HS-27A (cell line): ENCODE measurements at places on chromosomes 13 and 19.

- DNase-seq = no peak
Observed at GRCh38 chr13:94966422-94966955, 254.1 kb upstream of the SOX21 start.

DNA sequence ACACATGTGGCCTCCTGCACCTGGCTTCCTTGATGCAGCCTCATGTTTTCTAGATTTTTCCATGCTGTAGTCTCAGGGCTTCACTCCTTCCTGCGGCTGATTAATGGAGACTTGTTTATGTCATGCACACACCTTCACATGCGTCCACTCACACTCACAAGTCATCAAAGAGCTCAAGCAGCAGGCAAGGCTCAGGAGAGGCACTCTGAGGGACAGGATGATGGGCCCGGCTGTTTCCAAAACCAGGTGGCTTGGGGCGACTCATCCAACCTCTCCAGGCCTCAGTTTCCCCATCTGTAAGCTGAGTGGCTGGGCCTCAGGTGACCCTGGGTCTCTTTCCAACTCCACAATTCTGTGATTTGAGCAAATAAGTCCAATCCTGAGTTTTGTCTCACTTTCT is 36.9 kb downstream of the RASA3 start:
- DNase-seq = no peak

GRCh38 chr13:44128552-44129001 is 245.0 kb upstream of the SERP2 start:
- no peak for DNase-seq

DNA sequence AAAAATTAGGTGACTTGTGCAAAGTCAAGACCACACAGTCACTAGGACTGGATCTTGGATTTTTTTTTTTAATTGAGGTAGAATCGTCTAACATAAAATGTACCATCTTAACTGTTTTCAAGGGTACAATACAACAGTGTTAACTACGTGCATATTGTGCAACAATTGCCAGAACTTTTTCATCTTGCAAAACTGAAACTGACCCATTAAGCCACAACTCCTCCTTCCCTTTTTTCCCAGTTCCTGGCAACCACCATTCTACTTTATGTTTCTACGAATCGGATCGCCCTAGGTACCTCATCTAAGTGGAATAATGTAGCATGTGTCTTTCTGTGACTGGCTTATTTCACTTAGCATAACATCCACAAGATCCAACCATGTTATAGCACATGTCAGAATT is 37.5 kb upstream of the POMP start:
- DNase-seq = no peak

- peak; percentile 99 for DNase-seq
Observed at GRCh38 chr19:4791183-4792018, at the start of gene FEM1A. FEM1A (plus strand) TSS chr19:4791734; CDS start chr19:4791855, 121 bp downstream.

DNA sequence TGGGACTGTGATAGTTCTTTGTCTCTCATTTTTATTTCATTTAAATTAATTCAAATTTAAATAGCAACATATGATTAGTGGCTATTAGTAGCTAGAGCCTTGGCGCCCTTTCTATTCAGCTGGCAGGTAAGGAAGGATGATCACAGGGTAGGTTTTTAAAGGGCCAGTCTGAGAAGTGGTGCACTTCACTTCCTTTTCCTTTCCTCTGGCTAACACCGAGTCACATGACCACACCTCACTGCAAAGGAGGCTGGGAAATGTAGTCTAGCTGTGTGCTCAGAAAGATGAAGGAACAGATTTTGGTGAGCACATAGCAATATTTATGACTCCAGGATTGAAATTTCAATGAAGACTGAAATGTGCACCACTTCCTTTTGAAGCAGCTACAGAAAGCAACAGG is 128.7 kb downstream of the TSHZ3 start:
- DNase-seq = no peak

- DNase-seq = no peak
Observed at GRCh38 chr13:95049772-95050171, 251.5 kb downstream of the ABCC4 start.

DNA sequence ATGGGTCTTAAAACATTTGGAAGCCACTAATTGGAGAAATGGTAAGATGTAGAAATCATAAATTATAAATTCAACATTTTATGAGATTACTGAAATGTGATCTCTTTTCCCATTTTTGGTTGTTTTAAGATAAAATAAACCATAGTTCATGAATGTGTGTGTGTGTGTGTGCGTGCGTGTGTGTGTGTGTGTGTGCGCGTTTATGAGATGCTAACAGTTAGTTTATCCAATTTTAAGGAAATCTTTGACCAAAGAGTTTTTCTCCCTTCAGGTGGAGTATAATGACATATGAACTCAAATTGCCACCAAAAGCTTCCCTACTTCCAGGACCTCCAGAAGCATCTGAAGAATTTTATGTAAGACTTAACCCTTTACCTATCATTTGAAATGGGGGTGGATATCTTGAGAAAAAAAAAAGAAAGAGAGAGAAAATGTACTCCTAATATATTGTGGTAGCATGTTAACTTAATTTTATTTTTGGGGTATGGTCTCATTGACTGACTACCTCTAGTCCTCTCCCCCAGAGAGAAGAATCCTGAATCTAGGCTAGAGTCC is 98.1 kb upstream of the AKAP11 start:
- DNase-seq = no peak

DNA sequence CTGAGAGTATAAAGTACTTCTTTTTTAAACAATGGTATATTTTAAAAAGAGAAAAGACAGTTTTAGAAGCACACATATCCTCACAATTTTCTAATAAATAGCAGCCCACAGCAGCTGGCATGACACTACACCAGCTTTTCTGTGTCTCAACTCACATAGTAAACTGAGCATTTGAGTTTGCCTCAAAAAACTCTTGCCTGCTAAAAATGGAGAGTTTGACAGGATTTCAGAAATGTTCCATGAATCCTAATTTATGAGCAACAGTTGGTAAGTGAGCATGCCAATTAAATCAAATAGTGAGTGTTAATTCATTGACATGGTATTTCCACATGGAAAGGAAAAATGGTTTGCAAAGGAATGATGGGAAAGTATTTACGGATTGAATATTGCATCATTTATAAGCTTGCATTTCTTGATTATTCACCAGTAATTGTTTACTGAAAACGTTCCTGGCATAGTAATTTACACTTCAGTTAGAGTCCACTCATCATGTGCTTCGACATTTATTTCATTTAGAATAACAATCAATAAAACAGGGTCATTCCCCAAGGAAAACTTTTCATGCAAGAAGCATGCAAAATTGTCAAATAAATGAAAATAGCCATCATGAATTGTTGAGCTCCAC is 323.0 kb downstream of the EFNB2 start:
- no peak for DNase-seq

DNA sequence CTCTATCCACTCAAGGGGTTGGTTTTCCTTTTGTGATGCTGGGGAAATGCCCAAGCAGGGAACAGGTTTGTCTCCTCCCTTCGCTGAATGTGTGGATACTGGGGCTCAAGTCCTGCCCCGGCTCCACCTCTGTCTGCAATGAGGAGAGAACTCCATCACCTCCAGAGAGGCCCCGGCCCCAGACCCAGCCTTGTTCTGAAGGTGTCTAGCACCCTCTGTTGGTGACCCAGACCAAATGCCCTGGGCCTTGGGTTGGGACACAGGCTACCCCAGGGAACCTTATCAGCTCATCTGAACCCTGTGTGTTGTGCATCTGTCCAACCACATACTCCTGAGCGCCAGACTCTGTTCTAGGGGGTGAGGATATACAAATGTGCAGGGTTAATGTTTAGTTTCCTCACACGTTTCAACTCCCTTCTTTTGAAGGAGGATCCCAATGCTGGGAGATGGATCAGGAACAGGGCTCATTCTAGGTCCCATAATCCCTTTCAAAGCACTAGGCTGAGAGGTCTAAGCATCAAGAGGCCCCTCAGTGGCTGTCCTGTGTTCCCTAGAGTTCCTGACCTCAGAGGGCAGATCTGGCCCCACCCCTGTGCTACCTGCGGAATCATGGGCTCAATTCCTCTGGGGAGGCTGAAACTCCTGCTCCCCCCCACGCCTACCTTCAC is 112.5 kb upstream of the SLC7A1 start:
- DNase-seq = peak; percentile 20

GRCh38 chr13:78121459-78122348 is 203.1 kb upstream of the EDNRB start:
- DNase-seq = no peak

GRCh38 chr13:53343361-53343744 is 314.7 kb downstream of the OLFM4 start:
- DNase-seq = no peak

DNA sequence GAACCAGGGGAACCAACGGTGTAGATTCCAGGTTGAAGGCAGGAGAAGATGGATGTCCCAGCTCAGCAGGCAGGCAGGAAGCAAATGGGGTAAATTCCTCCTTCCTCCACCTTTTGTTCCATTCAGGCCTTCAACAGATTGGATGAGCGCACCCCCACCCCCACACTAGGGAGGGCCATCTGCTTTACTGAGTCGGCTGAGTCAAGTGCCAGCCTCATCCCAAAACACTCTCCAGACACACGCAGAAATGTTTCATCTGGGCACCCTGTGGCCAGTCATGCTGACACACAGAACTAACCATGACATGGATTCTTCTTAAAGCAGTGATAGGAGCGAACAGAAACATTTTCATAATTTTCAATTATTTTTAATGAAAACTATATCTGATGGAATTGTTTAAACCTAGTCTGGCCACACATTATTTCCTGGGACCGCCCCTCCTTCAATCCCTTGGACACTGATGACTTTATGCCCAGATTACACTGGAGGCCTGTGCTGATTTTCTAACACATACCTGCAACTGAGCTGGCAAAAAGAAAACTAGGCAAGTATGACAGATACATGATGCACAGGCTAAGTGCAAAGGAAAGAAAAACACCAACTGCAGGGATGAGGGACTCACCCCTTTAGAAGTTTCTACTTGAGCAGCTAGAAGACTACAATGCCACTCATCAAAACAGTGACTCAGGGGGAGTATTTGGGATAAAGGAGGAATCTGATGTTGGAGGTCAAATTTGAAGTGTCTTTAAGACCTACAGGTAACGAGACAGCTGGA is 154.2 kb downstream of the TNFRSF19 start:
- no peak for DNase-seq

- no peak for DNase-seq
Observed at GRCh38 chr19:54299126-54299498, 13.9 kb downstream of the LILRA5 start.

- DNase-seq = no peak
Observed at GRCh38 chr19:32902448-32902847, 32.9 kb upstream of the SLC7A9 start.

GRCh38 chr19:50790396-50790795 is at the start of gene ACP4:
ACP4 (plus strand) TSS chr19:50790415; CDS start chr19:50790415, 0 bp downstream.
- no peak for DNase-seq

GRCh38 chr13:52926971-52927370 is 78.5 kb upstream of the PCDH8 start:
- no peak for DNase-seq

DNA sequence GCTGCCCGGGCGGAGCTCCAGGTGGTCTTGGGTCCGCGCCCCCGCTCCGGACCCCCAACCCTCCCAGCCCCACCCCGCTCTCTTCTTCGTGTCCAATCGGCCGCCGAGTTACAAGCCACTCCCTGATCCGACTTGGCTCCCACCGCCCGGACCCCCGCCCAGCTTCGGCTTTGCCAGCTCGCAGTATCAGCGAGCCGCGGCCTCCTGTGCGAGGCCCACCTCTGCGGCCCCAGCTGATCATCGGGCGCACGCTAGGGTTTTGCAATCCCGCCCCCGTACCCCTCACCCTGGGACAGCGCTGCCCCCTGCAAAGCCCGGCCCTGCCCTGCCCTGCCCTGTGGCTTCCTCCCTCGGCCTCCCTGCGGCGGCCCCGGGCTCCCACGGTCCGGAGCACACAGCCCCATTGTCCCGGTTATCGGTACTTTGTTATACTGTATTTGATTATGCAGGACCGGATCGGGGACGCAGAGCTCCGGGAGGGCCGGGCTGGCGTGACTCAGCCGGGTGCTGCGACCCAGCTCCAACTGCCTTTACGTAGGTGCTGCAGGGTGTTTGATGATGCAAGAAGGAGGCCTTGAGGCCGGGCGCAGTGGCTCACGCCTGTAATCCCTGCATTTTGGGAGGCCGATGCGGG is 598 bp upstream of the LPAR2 start:
- DNase-seq = no peak

- DNase-seq = no peak
Observed at GRCh38 chr13:110820322-110820721, 94.5 kb downstream of the ANKRD10 start.
